ENCODE measurements at places on chromosomes 5 and 9.

DNA sequence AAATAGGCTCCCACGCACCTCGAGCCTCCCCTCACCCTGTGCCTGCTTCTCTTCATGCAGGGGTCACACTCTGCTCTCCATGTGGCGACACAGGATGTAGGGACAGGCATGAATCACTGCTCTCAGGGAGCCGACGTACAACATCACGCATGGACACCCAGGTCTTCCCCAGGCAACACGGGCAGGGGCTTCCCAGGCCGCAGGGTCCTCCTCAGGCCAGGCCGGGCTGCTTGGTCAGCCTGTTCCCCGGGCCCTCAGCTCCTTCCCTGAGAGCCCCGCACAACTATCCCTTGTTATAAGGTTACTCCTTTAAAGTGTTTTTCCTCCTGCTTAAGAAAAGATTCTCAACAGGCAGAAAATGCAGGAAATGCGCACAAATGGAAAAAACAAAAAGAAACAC lies 1.1 kb downstream of the SLC6A18 start:
- DNase-seq = no peak

DNA sequence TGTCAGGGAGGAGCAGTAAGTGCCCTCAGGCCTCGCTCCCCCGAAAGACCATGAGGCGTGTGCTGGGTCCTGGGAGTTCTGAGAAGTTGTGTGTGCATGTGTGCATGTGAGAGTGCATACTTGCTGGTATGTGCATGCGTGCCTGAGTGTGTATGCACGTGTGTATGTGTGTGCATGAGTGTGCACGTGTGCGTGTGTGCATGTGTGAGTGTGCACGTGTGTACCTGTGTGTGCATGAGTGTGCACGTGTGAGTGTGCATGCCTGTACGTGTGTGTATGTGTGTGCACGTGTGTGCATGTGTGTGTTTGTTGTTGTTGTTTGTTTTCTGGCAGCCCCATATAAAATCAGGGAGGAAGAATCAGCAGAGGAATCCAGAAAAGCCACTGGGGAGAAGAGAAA lies 426.7 kb downstream of the IRX2 start:
- DNase-seq = no peak

GRCh38 chr5:41368158-41368557 lies 142.2 kb downstream of the PLCXD3 start:
- DNase-seq = no peak

DNA sequence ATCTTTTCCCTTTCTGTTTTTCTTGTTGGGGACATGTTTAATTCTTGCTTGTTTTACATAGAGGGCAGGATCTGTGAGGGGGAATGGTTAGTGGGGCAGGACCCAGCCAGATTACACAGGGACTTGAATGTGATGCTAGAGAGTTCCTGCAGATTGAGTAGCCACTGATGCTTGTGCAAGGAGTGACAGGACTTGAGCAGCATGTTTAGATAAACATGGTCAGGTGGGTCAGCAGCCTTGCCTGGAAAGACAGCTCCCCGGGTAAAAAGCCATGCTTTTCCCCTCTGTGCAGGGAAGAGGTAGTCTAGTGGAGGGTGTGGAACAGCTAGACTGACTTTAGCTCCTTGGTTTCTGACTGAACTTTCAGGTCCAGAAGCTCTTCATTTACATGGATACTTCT lies 261.2 kb downstream of the AOPEP start:
- no peak for DNase-seq

- DNase-seq = no peak
These were observed 130.4 kb upstream of the RAI14 start for GRCh38 chr5:34525761-34526160.

DNA sequence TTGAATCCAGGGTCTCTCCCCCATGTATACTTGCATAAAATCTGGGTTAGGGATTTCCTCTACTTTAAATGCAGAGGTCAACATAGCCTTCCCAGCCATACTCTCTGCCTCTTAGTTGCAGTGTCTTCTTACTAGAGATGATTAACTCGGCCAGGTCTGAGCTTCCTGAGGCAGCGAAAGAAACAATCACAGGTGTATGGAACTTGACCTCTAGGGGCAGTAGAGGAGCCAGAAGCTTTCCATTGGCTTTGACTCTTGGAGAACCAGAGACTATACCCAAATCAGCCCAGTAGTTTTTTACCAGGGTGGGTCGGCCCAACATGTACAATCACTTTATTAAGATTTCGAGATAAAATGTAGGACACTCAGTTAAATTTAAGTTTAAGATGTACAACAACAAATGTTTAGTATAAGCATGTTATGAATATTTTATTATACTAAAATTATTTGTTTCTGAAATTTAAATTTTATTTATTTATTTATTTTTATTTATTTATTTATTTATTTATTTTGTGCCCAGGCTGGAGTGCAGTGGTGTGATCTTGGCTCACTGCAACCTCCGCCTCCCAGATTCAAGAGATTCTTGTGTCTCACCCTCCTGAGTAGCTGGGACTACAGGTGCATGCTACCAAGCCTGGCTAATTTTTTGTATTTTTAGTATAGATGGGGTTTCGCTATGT lies 48.0 kb upstream of the DMRT3 start:
- DNase-seq = no peak

GRCh38 chr5:74156728-74157383 lies 483.7 kb downstream of the ENC1 start:
- DNase-seq = no peak

DNA sequence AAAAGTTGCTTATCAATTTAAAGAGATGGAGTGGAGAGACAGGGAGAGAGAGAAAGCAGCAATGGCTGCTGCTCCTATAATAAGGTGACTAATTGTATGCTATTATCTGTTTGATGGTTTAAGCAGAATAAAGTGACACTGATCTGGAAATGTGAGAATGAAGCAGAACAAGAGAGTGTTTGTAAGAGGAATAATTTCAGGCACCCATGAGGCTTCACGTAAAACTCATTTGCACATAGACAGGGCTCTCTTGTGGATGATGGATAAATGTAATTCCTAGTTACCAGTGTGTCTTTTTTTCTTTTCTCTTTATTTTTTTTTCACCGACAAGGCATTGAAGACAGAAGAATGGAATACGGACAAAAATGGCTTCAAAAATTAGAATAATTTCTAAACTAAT lies 228.8 kb upstream of the TYRP1 start:
- DNase-seq = peak; percentile 48

GRCh38 chr5:39891376-39891775 lies 466.6 kb upstream of the DAB2 start:
- DNase-seq = no peak

DNA sequence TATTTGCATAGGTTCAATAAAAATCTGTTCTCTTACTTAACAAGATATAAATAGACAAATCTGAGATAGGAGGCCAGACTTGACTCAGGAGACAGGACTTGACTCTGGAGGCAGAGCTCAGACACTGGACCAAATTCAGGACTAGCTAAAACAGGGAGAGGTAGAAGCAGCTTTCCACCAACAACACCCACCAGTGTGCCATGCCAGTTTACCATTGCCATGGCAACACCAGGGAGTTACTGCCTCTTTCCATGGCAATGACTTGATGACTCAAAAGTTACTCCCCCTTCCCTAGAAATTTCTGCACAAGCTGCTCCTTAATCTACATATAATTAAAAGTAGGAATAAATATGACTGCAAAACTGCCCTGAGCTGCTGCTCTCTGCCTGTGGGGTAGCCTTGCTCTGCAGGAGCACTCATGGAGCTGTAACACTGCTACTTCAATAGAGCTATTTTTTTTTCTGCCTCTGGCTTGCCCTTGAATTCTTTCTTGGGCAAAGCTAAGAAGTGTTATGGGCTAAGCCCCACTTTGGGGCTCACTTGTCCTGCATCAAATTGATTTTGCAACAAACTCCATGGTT lies 473.0 kb downstream of the PLK2 start:
- no peak for DNase-seq

- DNase-seq = no peak
These were observed 111.5 kb upstream of the OSMR start for GRCh38 chr5:38734353-38734752.

DNA sequence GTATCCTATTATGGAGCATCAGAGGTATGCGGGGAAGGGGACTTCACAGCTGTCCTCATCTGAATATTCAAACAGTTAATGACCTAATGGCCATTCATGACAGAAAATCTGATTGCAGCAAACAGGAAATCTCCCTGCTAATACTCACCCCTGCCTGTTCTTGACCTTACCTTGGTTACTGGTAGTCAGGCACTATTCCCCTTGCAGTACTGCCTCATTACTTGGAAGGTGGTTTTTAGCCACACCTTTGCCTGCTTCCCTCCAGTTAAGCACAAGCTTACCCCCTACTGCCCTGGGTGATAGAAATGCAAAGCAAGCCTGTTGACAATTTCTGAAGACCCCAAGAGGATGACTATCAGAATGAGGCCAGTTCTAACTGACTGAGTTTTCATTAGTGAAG lies 332.4 kb downstream of the NTRK2 start:
- DNase-seq = no peak

DNA sequence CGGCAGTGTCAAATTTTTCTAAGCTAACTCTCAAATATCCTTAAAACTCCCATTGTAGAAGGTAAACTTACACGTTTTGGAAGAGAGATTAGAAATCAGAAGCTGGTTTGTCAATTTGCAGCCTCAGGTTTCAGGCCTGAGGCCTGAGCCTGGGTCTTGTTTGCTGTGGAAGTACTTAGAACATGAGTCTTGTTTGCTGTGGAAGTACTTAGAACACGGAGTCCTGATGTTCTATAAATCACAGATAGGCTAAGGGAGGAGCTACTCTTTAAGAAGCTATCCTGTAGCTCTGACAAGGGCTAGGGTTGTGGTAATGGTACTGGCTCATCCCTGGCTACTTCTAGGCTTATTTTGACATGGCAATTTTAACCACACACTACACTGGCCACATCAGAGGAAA lies 97.8 kb downstream of the FBXW11 start:
- no peak for DNase-seq

DNA sequence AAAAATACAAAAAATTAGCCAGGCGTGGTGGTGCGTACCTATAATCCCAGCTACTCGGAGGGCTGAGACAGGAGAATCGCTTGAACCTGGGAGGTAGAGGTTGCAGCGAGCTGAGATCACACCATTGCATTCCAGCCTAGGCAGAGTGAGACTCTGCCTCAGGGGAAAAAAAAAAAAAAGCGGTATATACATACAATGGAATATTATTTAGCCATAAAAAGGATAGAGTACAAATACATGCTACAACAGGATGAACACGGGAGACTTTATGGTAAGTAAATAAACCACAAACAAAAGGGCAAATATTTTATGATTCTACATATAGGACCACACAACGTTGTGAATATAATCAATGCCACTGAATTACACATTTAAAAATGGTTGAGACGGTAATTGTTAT lies 5.2 kb downstream of the UBTD2 start:
- no peak for DNase-seq

- DNase-seq = peak; percentile 32
These were observed 14.9 kb upstream of the WNT8A start for GRCh38 chr5:138068742-138069600.

GRCh38 chr5:5145651-5146529 lies 5.8 kb downstream of the ADAMTS16 start:
- DNase-seq = no peak

DNA sequence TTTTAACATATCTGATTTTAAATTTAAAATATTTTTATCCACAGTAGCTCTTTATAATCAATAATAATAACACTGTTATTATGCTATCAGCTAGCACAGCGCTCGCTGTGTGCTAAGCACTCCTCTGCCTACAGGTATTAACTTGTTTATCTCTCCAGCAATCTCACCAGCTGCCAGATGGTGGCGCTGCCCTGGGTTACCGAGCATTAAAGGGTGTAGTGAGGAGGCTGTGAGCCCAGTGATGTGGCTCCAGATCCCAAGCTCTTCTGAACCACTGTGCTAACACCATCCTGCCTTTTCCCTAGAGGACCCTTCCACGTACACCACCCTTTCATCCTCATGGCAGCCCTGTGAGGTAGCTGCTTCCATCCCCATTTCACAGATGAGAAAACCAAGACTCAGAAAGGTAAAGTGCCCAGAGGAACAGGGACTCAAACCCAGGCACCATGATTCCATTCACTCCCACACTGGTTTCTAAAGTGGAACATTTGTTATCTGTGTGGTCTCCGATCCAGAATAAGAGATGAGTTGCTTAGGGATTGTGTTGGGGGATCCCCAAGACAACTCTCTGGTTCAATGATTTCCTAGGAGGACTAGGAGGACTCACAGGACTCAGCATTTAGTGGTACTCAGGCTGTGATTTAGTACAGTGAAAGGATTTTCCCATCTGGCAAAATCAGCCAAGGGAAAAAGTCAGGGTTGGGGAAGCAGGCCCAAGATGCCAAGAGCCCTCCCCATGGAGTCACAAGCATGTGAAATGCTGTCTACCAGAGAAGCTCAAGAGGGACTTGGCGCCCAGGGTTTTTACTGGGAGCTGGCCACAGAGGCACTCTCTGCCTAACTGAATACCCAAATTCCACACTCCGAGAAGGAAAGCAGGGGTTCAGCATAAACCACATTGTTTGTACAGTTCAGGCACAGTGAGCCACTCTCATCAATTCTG lies 7.0 kb downstream of the IGFBPL1 start:
- DNase-seq = peak; percentile 35

- no peak for DNase-seq
These were observed 77.8 kb upstream of the SPIN1 start for GRCh38 chr9:88310310-88310980.

DNA sequence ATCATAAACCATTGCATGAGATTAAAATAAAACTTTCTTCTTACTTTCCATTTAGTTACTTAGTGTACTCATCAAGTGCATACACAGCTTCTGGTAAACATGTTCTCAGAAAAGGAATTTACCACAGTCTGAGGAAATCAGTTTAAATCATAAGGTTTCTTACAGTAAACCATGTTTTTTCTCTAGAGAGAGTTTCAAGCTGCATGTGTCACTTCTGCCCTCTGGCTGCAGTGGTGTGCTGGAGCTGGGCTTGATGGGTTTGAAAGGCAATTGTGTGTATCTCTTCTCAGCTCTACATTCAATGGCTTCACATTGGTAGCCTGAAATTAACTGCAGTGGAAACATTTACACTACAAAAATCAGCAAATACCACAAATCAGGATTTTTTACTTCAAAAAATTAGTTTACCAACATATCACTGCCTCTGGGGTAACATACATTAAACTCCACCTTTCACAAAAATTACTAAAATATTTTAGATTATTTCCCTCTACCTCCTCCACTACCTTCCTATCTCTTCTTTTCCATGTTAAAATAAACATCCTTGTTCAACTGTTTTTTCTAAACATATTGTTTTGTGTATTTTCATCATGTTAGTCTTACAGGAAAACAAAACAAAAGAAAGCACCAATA lies 414.3 kb downstream of the ANXA1 start:
- peak; percentile 69 for DNase-seq

GRCh38 chr5:3230941-3231340 lies 364.7 kb upstream of the IRX1 start:
- no peak for DNase-seq

GRCh38 chr5:97436405-97436804 lies 253.4 kb upstream of the RIOK2 start:
- no peak for DNase-seq

GRCh38 chr9:122835313-122835731 lies 6.9 kb upstream of the PDCL start:
- no peak for DNase-seq

All from NCI-H1092 treated with DMSO at 0.1 percent for 48 hours (cell line).